CD8-positive, alpha-beta memory T cell (primary cell): ENCODE measurements at places on chromosomes 6 and 20. TPM values are rescaled to one million over a fixed set of nuclear protein-coding genes. Genes with fewer than 3 reads are reported as not detected.

DNA sequence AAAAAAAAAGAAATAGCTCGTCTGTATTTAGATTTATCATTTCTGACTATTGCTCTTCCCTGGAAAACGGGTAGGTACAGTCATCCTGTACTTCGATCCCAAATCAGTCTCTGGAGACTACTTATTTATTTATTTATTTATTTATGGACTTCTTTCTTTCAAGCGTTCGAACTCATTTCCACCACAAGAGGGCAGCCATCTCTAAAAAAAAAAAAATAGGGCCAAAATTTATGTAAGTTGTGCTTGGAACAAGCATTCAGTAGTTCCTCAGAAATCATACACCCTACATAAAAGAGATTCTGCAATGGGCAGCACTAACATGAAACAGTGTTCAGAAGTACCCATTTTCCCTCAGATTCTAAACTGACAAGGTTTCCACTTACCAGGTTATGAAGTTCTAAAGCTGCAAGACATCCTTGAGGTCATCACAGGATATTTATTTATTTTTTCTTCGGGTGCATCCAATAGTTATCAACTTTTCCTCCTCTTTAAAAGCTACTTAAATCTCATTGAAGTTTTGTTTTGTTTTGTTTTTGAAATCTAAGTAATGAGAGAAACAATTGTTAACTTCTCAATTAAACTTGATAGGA, 1.9 kb upstream of the BMP2 start:
- no peak for DNase-seq
- H3K27ac ChIP-seq, result no peak overlapping the region
- no peaks in the 10 kb centered on the region for H3K27me3 ChIP-seq
- no peak overlapping the region for H3K4me3 ChIP-seq

- H3K4me1 ChIP-seq, result peaks cover 40% of the 10 kb centered on the region
- no peaks in the 10 kb centered on the region for H3K27me3 ChIP-seq
- H3K27ac ChIP-seq, result no peak overlapping the region
- no peak overlapping the region for H3K4me3 ChIP-seq
These were observed 26.2 kb downstream of the ARID1B start for GRCh38 chr6:156803353-156803752.

- H3K4me3 ChIP-seq, result no peak overlapping the region
- DNase-seq, result no peak
- no peaks in the 10 kb centered on the region for H3K27me3 ChIP-seq
- H3K4me1 ChIP-seq, result peaks cover 11% of the 10 kb centered on the region
These were observed 31.0 kb downstream of the GLO1 start for GRCh38 chr6:38671885-38672467.

DNA sequence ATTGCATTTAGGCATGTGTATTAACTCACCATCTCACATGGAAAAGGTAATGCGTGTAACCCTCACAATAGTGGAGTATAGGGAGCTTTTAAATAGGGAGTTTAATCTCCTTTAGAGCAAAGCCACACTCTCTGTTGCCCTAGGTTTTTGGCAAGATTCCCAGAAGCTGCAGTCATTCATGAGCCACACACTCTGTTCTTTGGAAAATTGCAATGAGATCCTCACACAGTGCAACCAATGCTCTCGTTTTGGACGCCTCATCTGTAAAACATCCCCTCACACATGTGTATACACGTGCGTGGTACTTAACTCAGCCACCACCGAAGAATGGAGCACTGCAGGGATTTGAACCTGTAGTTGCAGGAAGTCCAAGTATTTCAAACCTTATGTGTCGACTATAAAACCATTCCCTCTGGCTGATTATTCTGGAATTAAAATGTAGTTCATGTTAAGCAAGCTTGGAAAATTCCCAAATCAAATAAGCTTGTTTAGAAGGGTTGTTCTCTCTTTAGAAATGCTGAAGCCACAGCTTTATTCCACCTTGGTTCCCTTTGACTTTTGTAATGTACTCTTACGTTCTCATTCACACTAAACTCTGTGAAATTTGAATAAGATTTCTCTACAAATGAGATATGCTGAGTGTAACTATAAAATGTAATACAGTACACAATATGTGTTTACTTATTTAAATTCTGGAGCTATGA, 489.8 kb upstream of the MANEA start:
- H3K4me1 ChIP-seq, result no peaks in the 10 kb centered on the region
- no peak for DNase-seq
- no peaks in the 10 kb centered on the region for H3K27me3 ChIP-seq
- H3K36me3 ChIP-seq, result no peaks in the 10 kb centered on the region
- no peak overlapping the region for H3K4me3 ChIP-seq

- no peak overlapping the region for H3K27ac ChIP-seq
- peaks cover 54% of the 10 kb centered on the region for H3K4me1 ChIP-seq
- no peak overlapping the region for H3K4me3 ChIP-seq
- no peaks in the 10 kb centered on the region for H3K36me3 ChIP-seq
- no peaks in the 10 kb centered on the region for H3K27me3 ChIP-seq
These were observed 6.7 kb upstream of the ATXN1 start for GRCh38 chr6:16767765-16768476.

DNA sequence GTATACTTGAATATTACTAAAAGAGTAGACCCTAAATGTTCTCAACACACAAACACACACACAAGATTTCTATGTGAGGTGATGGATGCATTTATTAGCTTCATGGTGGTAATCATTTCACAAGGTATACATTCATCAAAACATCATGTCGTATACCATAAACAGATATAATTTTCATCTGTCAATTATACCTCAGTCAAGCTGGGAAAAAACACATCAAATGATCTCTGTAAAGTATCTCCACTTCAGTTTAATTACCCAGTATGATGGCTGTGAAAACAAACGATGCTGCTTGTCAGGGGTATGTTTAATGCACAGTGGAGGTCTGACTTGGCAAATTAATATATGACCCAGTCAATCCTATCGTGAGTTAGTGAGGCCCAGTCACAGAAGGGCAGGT, 157.2 kb downstream of the MTFR2 start:
- H3K27me3 ChIP-seq, result no peaks in the 10 kb centered on the region
- DNase-seq, result no peak
- H3K36me3 ChIP-seq, result no peaks in the 10 kb centered on the region
- no peak overlapping the region for H3K27ac ChIP-seq
- no peaks in the 10 kb centered on the region for H3K4me1 ChIP-seq

DNA sequence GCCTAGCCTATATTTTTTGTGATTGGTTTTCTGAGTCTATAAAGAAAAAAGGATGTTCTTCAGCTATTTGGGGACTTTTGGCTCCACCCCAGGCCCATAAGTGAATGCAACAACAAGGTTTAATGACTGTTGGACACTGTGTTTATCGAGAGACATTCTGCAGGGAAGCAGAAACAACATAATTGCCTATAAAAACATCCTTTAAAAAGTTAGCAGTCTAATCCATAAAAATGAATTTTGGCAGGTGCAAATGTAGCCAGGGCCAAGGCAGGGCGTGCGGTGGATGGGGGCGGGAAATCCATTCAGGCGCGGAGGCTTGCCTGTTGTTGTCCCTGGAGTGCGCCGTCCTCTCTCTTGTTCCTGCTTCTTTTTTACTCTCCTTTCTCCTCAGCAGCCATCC, 99.3 kb downstream of the PAX1 start:
- no peak overlapping the region for H3K27ac ChIP-seq
- no peak for DNase-seq
- H3K27me3 ChIP-seq, result no peaks in the 10 kb centered on the region
- no peaks in the 10 kb centered on the region for H3K4me1 ChIP-seq
- no peaks in the 10 kb centered on the region for H3K36me3 ChIP-seq

GRCh38 chr6:95804847-95805541, 210.8 kb upstream of the FUT9 start:
- no peaks in the 10 kb centered on the region for H3K4me1 ChIP-seq
- H3K36me3 ChIP-seq, result no peaks in the 10 kb centered on the region
- H3K4me3 ChIP-seq, result no peak overlapping the region
- H3K27me3 ChIP-seq, result no peaks in the 10 kb centered on the region

DNA sequence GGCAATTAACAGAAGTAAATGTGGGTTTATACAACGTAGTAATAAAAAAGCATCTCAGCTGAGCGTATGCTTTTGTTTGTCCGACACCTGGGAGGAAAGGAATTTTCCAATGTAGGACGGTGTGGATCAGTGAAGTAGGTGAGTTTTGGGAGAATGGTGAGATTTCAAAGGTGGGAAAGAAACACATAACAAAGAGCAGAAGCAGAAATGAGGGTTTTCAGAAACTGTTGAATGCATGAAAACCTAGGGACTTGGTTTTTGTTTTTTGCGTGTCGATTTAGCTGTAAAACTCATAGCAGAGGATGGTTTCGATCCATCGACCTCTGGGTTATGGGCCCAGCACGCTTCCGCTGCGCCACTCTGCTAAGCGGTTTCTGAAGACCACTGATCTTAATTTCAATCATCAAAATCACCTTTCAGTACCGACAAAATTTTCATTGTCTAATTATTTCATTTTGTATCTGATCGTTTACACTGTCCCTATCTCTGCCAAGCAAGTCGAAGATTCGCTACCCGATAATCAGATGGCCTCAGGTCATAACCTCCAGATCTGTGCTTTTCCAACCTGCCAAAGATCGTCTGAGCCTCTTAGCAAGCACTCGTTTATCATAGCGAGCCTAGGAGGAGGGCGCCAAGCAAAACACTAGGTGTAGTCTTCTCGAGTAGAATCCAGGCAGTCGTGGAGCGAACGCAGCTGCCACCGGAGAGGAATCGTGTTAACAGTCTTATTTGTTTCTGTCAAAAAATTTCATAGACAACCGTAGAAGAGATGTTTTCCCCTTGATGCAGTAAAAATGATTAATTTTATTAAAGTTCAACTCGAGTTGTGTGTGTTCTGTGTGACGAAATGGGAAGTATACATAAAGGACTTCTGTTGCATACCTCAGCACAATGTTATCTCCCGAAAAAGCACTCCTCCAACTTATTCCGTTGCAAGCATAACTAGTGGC, 20.9 kb upstream of the POM121L2 start:
- no peaks in the 10 kb centered on the region for H3K36me3 ChIP-seq
- DNase-seq, result peak; percentile 71
- peak overlapping the region; percentile 64 for H3K4me3 ChIP-seq
- H3K4me1 ChIP-seq, result peaks cover 8% of the 10 kb centered on the region
- no peaks in the 10 kb centered on the region for H3K27me3 ChIP-seq

DNA sequence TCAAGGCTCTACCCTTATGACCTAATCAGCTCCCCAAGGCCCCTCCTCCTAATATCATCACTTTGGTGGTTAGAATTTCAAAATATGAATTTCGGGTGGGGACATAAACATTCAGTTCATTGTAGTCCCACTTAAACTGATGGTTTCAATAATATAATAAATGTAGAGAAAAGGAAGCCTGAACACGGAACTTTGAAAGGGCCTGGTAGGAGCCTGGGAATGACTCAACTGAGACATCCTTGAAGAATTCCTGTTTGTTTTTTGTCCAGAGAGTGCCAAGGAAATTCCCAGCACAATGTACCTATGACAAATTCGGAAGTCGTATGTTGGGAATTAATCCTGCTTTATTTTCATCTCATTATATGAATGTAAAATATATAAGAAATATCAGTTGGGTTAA, 457.9 kb downstream of the PLCB1 start:
- no peaks in the 10 kb centered on the region for H3K36me3 ChIP-seq
- H3K27ac ChIP-seq, result no peak overlapping the region
- no peaks in the 10 kb centered on the region for H3K27me3 ChIP-seq
- no peak for DNase-seq

- no peaks in the 10 kb centered on the region for H3K4me1 ChIP-seq
- no peak overlapping the region for H3K4me3 ChIP-seq
- no peak for DNase-seq
- no peaks in the 10 kb centered on the region for H3K27me3 ChIP-seq
These were observed 41.3 kb upstream of the TRAF3IP2 start for GRCh38 chr6:111646942-111647341.

- no peaks in the 10 kb centered on the region for H3K27me3 ChIP-seq
- no peaks in the 10 kb centered on the region for H3K4me1 ChIP-seq
- H3K36me3 ChIP-seq, result no peaks in the 10 kb centered on the region
- DNase-seq, result no peak
- H3K27ac ChIP-seq, result no peak overlapping the region
- no peak overlapping the region for H3K4me3 ChIP-seq
These were observed 36.1 kb downstream of the ELOVL2 start for GRCh38 chr6:11007715-11008608.

- no peak overlapping the region for H3K4me3 ChIP-seq
- H3K36me3 ChIP-seq, result no peaks in the 10 kb centered on the region
- H3K27me3 ChIP-seq, result no peaks in the 10 kb centered on the region
- H3K27ac ChIP-seq, result no peak overlapping the region
- no peaks in the 10 kb centered on the region for H3K4me1 ChIP-seq
These were observed 177.3 kb upstream of the TENT5A start for GRCh38 chr6:81929828-81930227.

DNA sequence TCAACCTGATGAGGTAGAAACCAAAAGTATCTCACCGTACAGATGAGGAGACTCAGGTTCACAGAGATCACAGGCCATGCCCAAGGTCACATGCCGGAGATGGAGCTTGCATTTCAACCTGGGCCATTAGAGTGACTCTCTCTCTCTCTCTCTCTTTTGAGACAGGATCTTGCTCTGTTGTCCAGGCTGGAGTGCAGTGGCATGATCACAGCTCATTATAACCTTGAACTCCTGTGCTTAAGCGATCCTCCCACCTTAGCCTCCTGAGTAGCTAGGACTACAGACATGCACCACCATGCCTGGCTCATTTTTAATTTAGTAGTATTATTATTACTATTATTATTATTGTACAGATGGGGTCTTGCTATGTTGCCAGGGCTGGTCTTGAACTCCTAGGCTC, 2.8 kb upstream of the CSNK2A1 start:
- no peak overlapping the region for H3K4me3 ChIP-seq
- H3K36me3 ChIP-seq, result no peaks in the 10 kb centered on the region
- H3K27me3 ChIP-seq, result peaks cover 4% of the 10 kb centered on the region
- H3K4me1 ChIP-seq, result peaks cover 22% of the 10 kb centered on the region
- H3K27ac ChIP-seq, result no peak overlapping the region

- no peak for DNase-seq
- H3K27me3 ChIP-seq, result no peaks in the 10 kb centered on the region
- peaks cover 8% of the 10 kb centered on the region for H3K4me1 ChIP-seq
- no peaks in the 10 kb centered on the region for H3K36me3 ChIP-seq
- H3K27ac ChIP-seq, result no peak overlapping the region
- H3K4me3 ChIP-seq, result no peak overlapping the region
These were observed 215.2 kb downstream of the LMBRD1 start for GRCh38 chr6:69581581-69581980.

DNA sequence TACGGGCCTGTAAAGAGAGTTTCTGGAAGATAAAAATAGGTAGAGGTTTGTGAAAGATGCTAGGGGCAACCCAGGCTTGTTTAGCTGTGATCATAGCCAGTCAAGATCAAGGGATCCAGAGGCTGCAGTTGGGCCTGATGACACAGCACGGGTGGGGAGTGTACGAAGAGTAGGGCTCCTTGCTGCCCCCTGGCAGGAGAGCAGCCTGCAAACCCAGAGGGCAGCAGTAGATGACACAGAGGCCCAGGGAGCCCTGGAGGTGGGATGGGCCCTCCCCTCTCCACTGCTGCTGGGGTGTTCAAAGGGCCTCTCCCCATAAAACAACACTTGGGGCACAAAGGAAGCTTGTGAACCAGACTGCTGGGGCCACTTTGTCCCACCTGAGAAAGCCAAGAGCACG, 47.2 kb downstream of the VEGFA start:
- no peaks in the 10 kb centered on the region for H3K27me3 ChIP-seq
- H3K36me3 ChIP-seq, result no peaks in the 10 kb centered on the region

The PPP1R16B gene
- 40.2 TPM for polyA plus RNA-seq

The NPEPL1 gene
- polyA plus RNA-seq, result 6.8 TPM

The FNDC11 gene
- polyA plus RNA-seq, result not detected

The TSHZ2 gene
- polyA plus RNA-seq, result 0.10 TPM

The DUSP15 gene
- not detected for polyA plus RNA-seq

The ARMH2 gene
- polyA plus RNA-seq, result 0.78 TPM

The PRSS16 gene
- 1.5 TPM for polyA plus RNA-seq

The CNKSR3 gene
- not detected for polyA plus RNA-seq

The KDM1B gene
- 0.84 TPM for polyA plus RNA-seq

The NKX2-2 gene
- not detected for polyA plus RNA-seq
